Dorsolateral prefrontal cortex (tissue), 122 donors: ENCODE measurements at places on chromosomes 5 and 9.

- no peak for DNase-seq
These were observed 102.2 kb upstream of the CLINT1 start for GRCh38 chr5:157961176-157961575.

DNA sequence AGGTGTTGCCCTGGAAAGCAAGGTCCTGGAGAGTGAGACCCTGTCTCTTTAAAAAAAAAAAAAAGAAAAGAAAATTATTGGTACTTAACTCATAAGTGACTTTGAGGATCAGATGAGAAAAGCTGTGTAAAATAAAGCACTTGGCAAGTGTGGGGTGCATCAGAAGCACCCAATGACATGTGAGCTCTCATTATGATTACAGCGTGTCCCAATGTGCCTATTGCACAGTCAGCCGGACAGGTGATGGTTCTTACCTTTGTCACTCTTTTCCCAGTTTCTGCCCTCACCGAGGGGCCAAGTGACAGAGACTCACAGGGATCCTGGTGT is 40.4 kb upstream of the IL17B start:
- DNase-seq, result no peak

- DNase-seq, result no peak
These were observed 1087.7 kb downstream of the CDH12 start for GRCh38 chr5:21765406-21765805.

- no peak for DNase-seq
These were observed 58.7 kb downstream of the TMOD1 start for GRCh38 chr9:97560154-97560553.

- no peak for DNase-seq
These were observed 68.9 kb downstream of the PPIC start for GRCh38 chr5:122967625-122968024.

DNA sequence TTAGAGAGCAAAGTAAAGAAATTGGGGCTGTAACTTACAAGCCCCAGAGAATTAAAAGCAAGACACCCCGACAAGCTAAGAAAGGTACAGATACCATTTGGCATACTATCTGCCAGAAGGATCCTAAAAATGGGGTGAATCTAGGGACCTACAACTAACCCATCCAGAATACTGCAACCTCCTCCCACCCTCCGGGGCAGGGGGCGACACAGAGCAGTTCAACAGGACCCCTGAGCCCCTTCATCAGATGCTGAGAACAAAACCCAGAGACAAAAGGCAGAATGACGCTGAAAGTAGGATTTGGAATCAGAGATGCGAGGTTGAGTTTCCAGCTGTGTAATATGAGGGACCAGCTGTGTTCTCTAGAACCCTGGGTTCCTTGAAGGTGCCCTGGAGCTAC is 71.2 kb downstream of the EPB41L4B start:
- DNase-seq, result no peak

GRCh38 chr5:121218086-121218485 is 633.6 kb upstream of the FTMT start:
- no peak for DNase-seq

GRCh38 chr5:55030220-55030619 is 6.2 kb downstream of the GZMK start:
- DNase-seq, result no peak

- no peak for DNase-seq
These were observed 9.3 kb upstream of the CCL21 start for GRCh38 chr9:34719021-34719768.

GRCh38 chr9:134381671-134382516 is 55.6 kb downstream of the RXRA start:
- DNase-seq, result no peak

DNA sequence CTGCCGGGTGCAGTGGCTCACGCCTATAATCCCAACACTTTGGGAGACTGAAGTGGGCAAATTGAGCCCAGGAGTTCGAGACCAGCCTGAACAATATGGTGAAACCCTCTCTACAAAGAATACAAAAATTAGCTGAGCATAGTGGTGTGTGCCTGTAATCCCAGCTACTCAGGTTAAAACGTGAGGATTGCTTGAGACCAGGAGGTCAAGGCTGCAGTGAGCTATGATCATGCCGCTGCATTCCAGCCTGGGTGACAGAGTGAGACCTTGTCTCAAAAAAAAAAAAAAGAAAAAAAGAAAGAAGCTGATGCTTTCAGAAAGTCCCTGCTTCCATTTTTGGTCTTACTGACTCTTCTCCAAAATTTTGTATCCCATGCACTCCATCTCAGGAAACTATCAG is 31.3 kb downstream of the SNAPC3 start:
- DNase-seq, result no peak
